ENCODE measurements at places on chromosomes 13 and 19.

GRCh38 chr19:44943801-44944249, 1.8 kb downstream of the APOC4 start:
- no peak for DNase-seq

GRCh38 chr13:114071410-114071809, 61.0 kb downstream of the RASA3 start:
- DNase-seq = no peak

- no peak for DNase-seq
Observed at GRCh38 chr13:101384929-101385328, 31.4 kb downstream of the NALCN start.

DNA sequence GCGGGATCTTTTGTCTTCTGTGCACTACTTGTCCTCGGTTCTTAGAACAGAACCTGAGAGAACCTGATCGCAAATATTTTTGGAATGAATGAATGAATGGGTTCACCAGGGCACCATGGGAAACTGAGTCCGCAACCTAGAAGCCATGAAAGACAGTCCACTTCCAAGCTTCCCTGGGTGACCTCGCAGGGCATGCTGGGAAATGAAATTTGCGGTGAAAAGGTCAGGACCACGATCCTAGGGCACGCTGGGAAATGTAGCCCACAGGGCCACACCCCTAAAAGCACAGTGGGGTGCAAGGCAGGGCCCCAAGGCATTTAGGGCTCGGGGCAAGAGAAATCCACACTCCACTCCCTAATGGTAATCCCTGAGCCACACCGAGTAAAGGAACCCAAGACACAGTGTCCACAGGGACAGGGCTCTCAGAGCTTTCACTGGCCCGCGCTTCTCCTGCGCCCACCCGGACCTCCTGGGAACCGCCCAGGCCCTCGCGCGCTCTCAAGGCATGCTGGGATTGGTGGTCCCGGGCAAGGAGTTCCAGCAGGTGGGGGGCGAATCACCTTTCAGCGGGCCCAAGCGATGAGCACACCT, 1.1 kb upstream of the PPP1R12C start:
- no peak for DNase-seq

DNA sequence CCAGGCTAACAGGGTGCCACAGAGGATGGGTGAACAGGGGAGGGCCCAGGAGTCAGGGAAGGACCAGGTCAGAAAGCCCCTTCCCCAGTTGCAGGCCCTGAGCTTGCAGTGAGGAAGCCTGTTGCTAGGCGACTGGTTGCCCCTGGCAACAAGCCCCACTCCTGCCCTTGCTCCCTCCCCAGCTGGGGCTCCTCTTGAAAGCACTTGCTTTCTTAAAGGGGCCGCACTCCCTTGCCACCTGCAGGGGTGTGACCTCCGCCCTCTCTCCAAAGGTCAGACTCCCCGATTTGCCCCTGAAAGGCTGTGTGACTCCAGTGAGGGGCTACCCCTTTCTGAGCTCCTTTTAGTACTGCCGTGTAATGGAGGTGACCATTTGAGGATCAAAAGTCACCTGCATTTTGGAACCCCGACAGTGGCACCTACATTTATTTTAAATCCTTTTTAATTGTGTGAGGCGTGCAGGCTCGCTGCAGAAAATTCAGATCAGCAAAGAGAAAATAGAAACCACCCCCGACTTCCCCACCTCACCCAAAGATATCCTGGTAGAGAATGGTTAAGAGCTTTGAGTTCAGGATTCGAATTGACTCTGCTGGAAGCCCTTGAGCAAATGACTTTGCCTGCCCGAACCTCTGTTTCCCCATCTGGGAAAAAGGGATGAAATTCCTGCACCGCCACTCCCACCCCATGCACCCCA, 4.8 kb downstream of the FCHO1 start:
- DNase-seq = no peak

- DNase-seq = no peak
Observed at GRCh38 chr13:25971459-25972145, 80.2 kb downstream of the SHISA2 start.

GRCh38 chr19:12884926-12885748, 1.9 kb downstream of the KLF1 start:
- peak; percentile 41 for DNase-seq

DNA sequence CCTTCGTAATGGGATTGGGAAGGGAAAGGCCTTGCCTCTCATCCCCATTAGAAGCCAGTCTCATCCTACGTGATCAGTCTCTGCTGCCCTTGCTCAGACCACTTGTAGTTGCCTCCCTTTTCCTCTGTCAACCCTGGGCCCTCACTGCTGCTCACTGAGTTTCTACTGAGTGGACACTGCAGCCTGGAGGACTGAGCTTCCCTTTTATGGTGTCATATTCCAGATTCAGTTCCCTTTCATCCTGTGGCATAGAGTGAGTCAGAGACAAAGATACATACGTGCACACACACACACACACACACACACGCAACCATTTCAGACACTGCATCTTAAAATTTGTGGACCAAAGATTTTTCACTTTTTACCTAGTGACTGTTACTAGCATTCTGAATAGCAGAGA, 56.6 kb downstream of the COG3 start:
- no peak for DNase-seq

- DNase-seq = no peak
Observed at GRCh38 chr19:34686455-34686854, 9.0 kb downstream of the ZNF302 start.

- DNase-seq = no peak
Observed at GRCh38 chr13:55788548-55788947, 1352.2 kb upstream of the PRR20A start.

DNA sequence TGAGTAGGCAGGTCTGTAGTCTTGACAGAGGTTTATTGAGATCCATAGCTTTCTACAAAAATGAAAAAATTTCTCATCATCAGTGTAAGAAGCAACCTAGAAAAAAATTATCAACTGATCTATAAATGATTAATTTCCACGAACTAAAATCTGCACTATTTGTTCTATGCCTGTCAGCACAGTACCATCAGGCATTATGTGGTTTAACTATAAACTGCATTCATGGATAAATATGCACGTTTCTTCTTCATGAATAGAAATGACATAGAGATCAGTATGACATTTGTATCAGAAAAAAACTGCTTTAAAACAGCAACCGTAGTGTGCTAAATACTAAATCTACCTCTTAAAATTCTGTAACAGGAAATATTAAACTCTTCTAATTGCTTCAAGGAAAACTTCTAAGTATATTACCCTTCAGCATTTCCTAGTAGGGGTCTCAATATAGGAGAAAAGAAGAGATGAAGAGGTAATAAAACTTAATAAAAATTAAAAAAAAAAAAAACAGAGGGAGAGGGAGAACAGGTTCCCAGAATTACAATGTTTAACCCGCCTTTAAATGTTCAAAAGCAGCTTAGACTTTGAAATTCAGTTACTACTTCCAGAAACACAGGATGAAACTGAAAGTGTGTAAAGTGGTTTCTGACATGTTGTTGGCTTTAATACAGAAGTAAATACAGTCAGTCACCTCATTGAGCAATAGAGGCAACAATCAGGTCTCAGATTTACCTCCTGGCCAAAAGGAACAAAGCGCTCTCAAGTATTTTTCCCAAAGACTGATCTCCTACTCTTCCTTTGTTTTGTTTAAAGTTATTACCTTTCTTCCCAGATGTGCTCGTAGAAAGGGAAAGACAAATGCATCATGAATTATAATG, 144.4 kb downstream of the DIAPH3 start:
- DNase-seq = no peak

DNA sequence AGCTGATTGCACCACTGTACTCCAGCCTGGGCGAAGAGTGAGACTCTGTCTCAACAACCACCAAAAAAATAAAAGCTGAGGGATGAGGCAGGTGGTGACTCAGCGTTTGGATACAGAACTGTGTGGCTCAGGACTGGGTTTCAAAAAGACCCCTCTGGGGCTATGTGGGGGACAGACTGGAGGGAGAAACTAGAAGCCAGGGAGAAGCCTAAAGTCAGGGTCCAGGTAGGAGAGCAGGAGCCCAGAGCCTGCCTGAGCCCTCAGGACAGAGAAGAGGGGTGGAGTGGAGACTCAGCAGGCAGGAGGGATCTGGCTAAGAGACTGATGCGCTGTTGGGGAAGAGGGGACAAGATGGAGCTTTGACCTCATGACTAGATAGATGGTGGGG, 1.8 kb upstream of the CD37 start:
- DNase-seq = no peak

- DNase-seq = no peak
Observed at GRCh38 chr19:17312189-17313113, 3.1 kb downstream of the DDA1 start.

All from GF-D8 (cell line).